ENCODE measurements at places on chromosomes 11 and 22.

- H3K4me3 ChIP-seq: peak overlapping the region; percentile 84
- peak overlapping the region; percentile 94 for H3K27ac ChIP-seq
- H3K36me3 ChIP-seq: peaks cover 7% of the 10 kb centered on the region
- peaks cover 37% of the 10 kb centered on the region for H3K4me1 ChIP-seq
- peak; percentile 68 for DNase-seq
These were observed 1.1 kb upstream of the GNB1L start for GRCh38 chr22:19855504-19856409.

- DNase-seq: no peak
- H3K4me3 ChIP-seq: no peak overlapping the region
- H3K27ac ChIP-seq: no peak overlapping the region
These were observed 4.1 kb downstream of the MIOX start for GRCh38 chr22:50490531-50491308.

- peak; percentile 90 for DNase-seq
- peaks cover 41% of the 10 kb centered on the region for H3K4me1 ChIP-seq
- peaks cover 4% of the 10 kb centered on the region for H3K36me3 ChIP-seq
- peak overlapping the region; percentile 52 for H3K4me3 ChIP-seq
- H3K27ac ChIP-seq: peak overlapping the region; percentile 90
These were observed 7.5 kb downstream of the CRYBB1 start for GRCh38 chr22:26610072-26610958.

GRCh38 chr22:46366801-46367706, 31.5 kb downstream of the TRMU start:
- DNase-seq: no peak
- H3K36me3 ChIP-seq: no peaks in the 10 kb centered on the region
- no peaks in the 10 kb centered on the region for H3K27me3 ChIP-seq
- H3K4me1 ChIP-seq: peaks cover 9% of the 10 kb centered on the region

DNA sequence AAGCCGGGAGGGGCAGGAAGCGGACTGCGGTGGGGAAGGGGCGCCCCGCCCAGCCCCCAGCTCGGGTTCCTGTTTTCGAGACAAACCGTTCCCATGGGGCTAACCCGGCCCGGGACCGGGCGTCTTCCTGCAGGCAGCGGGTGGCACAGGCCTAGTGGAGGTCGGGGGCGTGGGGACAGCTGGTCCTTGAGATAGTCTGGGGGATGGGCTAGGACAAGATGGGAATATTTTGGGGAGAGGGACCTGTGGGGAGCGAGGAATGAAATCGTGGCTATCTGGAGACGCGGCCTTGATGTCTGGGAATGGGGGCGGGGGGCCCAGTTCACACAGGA, 1.2 kb upstream of the RASGRP2 start:
- H3K27me3 ChIP-seq: no peaks in the 10 kb centered on the region
- H3K36me3 ChIP-seq: peaks cover 5% of the 10 kb centered on the region
- peak; percentile 93 for DNase-seq

DNA sequence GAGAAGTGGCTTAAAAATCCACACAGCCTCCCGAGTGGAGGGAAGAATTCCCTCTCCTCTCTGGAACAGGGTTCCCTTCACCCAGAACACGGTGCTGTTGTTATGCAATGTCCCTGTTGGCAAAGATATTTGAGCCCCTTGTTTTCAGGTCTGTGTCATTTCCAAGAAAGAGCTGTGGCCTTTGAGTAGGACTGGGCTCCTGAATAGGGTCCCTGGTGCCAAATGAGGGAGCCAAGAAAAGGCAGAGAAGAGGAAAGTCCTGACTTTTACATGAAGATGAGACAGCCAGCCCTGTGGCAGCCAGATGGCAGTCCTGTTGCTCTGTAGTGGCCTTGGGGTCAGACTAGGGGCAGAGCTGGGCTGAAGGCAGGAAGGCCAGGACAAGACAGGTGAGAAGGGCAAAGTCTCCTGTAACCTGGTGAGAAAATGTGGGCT, 51.2 kb upstream of the ELF5 start:
- no peaks in the 10 kb centered on the region for H3K36me3 ChIP-seq
- no peaks in the 10 kb centered on the region for H3K4me1 ChIP-seq
- no peak for DNase-seq

- H3K4me1 ChIP-seq: peaks cover 57% of the 10 kb centered on the region
- H3K27ac ChIP-seq: no peak overlapping the region
- no peak for DNase-seq
- no peak overlapping the region for H3K4me3 ChIP-seq
- no peaks in the 10 kb centered on the region for H3K36me3 ChIP-seq
These were observed 121.2 kb downstream of the ABTB2 start for GRCh38 chr11:34236572-34236971.

DNA sequence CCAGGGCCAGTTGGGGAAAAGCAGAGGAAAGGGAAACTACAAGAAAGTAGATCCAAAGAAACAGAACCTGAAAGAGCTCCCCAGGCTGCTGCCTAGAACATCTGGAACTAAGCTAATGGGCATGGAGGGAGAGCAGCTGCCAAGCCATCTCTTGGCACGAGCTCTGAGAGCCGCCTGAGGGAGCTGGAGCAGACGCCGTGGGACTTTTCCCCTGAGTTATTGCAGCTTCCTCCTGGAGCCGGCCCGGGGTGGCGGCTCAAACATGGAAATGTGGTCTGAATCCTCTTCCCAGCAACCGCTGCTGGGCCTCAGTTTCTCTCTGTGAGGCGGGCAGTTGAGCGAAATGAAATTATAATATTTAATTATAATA, 41.8 kb downstream of the LIF start:
- DNase-seq: no peak
- H3K4me3 ChIP-seq: no peak overlapping the region

GRCh38 chr11:109086931-109087330, 335.1 kb upstream of the C11orf87 start:
- no peak overlapping the region for H3K27ac ChIP-seq
- DNase-seq: no peak
- no peaks in the 10 kb centered on the region for H3K4me1 ChIP-seq

- H3K36me3 ChIP-seq: peaks cover 14% of the 10 kb centered on the region
- no peaks in the 10 kb centered on the region for H3K4me1 ChIP-seq
- DNase-seq: no peak
- H3K27me3 ChIP-seq: no peaks in the 10 kb centered on the region
These were observed 26.1 kb downstream of the HSD17B12 start for GRCh38 chr11:43706631-43707030.

DNA sequence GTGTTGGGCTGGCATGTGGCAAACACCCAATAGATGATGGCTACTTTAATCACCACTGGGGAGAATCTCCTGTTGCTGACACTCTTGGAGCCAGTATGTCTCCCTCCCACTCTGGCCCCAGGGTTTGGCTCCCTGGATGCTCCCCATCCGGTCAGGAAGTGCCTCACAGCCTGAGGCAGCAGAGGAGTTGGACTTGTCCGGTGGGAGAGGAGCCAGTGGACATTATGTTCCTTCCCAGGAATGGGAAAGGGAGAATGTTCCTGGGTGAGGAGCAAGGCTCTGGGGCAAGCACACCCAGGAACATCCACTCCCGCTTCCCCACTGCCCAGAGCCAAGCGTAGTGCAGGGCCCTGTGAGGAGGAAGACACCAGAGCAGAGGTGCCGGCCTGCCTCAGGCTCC, 84.6 kb upstream of the NAV2 start:
- peaks cover 5% of the 10 kb centered on the region for H3K27me3 ChIP-seq
- DNase-seq: no peak
- H3K36me3 ChIP-seq: no peaks in the 10 kb centered on the region
- no peak overlapping the region for H3K4me3 ChIP-seq

- H3K27me3 ChIP-seq: no peaks in the 10 kb centered on the region
- no peak overlapping the region for H3K27ac ChIP-seq
- no peak overlapping the region for H3K4me3 ChIP-seq
- no peaks in the 10 kb centered on the region for H3K36me3 ChIP-seq
These were observed 439.7 kb downstream of the BUD13 start for GRCh38 chr11:116333001-116333535.

DNA sequence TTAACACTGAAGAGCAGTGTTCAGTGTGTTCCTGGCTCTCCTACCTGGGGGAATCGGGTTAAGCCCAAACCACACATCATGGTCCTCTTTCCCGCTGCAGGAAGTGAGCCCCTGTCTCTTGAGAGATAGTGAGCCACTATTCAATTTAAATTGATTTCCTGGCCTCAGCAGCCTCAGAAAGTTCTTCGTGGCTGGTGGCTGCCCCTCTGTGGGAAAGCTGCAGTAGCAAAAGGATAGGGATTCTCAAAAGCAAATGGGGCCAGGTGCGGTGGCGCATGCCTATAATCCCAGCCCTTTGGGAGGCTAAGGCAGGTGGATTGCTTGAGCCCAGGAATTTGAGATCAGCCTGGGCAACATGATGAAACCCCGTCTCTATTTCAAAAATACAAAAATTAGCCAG, 49.1 kb upstream of the CD5 start:
- H3K36me3 ChIP-seq: peaks cover 10% of the 10 kb centered on the region
- H3K4me1 ChIP-seq: peaks cover 47% of the 10 kb centered on the region
- H3K4me3 ChIP-seq: no peak overlapping the region
- peak overlapping the region; percentile 25 for H3K27ac ChIP-seq

- DNase-seq: no peak
- H3K4me3 ChIP-seq: no peak overlapping the region
- H3K27me3 ChIP-seq: no peaks in the 10 kb centered on the region
- H3K4me1 ChIP-seq: no peaks in the 10 kb centered on the region
- no peaks in the 10 kb centered on the region for H3K36me3 ChIP-seq
- no peak overlapping the region for H3K27ac ChIP-seq
These were observed 25.7 kb downstream of the OPCML start for GRCh38 chr11:133506551-133507094.

- peak; percentile 79 for DNase-seq
- H3K27me3 ChIP-seq: peaks cover 51% of the 10 kb centered on the region
- peak overlapping the region; percentile 71 for H3K4me3 ChIP-seq
These were observed 868 bp downstream of the TSPAN18 start for GRCh38 chr11:44727373-44728287.

GRCh38 chr11:93524173-93524536, 19.0 kb downstream of the SMCO4 start:
- DNase-seq: no peak
- H3K27ac ChIP-seq: peak overlapping the region; percentile 79
- peaks cover 91% of the 10 kb centered on the region for H3K4me1 ChIP-seq
- H3K27me3 ChIP-seq: no peaks in the 10 kb centered on the region
- peaks cover 7% of the 10 kb centered on the region for H3K36me3 ChIP-seq

DNA sequence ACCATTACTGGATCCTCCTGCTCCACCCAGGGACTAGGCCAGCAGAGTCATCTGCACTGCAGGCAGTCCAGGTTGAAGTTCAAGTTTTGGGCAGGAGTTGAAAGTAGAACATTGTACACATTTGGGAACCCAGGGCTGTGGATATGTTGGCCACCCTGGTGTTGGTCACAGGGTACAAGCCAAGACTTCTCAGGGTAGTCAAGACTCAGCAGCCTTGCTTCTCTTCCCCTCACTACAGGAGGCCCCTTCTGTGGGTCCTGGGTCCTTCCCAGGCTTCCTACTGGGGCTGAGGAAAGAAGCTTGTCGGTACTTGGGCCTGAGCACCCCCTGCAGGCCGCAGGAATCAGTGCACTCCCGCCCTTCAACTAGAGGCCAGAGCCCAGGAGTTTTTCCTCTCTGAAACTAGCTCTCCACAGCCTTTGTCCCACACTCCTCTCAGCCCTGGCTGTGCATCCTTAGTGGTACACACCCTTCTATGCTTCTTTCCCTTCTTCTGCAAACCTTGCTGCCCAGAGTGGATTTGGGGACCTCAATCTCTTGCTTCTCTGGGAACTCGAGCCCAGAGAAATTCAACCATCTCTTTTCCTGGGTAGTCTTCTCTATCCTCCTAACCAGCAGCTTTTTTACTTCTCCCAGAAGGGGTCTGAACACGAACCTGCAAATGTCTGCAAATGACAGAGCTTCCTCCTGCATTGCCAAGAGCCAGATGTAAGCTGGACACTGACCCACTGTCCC, 2.6 kb upstream of the HPX start:
- no peaks in the 10 kb centered on the region for H3K27me3 ChIP-seq
- H3K36me3 ChIP-seq: no peaks in the 10 kb centered on the region
- no peaks in the 10 kb centered on the region for H3K4me1 ChIP-seq

DNA sequence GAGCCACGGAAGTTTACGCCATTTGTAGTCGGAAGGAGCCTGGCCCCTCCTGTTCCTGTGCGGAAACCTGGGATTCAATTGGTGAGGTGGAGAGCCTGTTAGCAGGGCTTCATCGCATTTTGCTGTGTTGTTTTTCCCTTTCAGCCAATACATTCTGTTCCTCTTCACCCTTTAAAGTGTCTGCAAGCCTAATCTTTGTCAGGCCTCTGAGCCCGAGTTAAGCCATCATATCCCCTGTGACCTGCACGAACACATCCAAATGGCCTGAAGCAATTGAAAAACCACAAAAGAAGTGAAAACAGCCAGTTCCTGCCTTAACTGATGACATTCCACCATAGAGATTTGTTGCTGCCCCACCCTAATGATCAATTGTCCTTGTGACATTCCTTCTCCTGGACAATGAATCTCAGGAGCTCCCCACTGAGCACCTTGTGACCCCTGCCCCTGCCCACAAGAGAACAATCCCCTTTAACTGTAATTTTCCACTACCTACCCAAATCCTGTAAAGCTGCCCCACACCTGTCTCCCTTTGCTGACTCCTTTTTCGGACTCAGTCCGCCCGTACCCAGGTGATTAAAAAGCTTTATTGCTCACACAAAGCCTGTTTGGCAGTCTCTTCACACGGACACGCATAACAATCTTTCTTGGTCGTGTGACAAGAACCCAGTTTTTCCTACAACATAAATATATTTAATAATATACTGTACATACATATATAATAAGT, 37.1 kb upstream of the MMP12 start:
- H3K27ac ChIP-seq: no peak overlapping the region
- no peak overlapping the region for H3K4me3 ChIP-seq
- peaks cover 16% of the 10 kb centered on the region for H3K27me3 ChIP-seq
- H3K36me3 ChIP-seq: no peaks in the 10 kb centered on the region
- DNase-seq: no peak

GRCh38 chr22:49233507-49234100, 594.1 kb downstream of the BRD1 start:
- no peak overlapping the region for H3K27ac ChIP-seq
- no peaks in the 10 kb centered on the region for H3K36me3 ChIP-seq
- peak; percentile 33 for DNase-seq
- H3K4me3 ChIP-seq: no peak overlapping the region

- H3K27me3 ChIP-seq: no peaks in the 10 kb centered on the region
- no peaks in the 10 kb centered on the region for H3K36me3 ChIP-seq
- no peaks in the 10 kb centered on the region for H3K4me1 ChIP-seq
- H3K27ac ChIP-seq: no peak overlapping the region
These were observed 82.9 kb downstream of the EXT2 start for GRCh38 chr11:44178381-44178780.

DNA sequence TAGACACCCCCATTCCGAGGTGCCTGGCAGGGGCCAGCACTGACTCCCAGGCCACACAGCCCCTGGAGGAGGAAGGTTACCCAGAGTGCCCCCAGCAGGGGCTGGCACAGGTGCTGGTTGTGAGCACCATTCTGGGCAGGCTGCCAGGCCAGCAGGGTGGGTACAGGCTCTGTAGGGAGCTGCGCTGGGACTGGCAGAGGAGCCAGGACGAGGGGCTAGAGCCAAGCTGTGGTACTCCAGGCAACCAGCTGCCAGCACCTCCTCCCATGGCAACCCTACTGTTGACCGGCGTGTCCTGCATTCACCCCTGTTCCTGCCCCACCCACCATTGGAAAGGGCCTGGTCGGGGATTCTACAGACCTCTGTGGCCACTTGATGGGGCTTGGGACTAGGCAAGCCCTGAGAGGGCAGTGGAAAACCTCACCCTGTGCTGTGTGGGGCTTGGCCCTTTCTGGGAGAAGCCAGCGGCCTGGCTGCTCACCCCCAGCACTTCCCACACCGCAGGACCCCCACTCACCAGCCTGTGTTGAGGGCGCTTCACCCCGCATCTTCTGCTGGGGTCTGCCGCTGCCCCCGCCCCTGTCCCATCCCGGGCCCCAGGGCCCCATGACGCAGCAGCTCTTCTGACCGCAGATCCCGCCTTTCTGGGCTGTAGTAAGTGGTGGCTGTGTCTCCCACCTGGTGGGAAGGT, 1.9 kb downstream of the CLDN5 start:
- no peak overlapping the region for H3K27ac ChIP-seq
- no peak for DNase-seq
- H3K4me3 ChIP-seq: no peak overlapping the region
- peaks cover 13% of the 10 kb centered on the region for H3K4me1 ChIP-seq
- peaks cover 30% of the 10 kb centered on the region for H3K27me3 ChIP-seq
